Suppressor macrophage treated with lipopolysaccharide for 1 hour (primary cell): ENCODE measurements at places on chromosomes 4 and X.
A peak's percentile ranks its signal among the peaks of the same experiment; 100 is the strongest.

DNA sequence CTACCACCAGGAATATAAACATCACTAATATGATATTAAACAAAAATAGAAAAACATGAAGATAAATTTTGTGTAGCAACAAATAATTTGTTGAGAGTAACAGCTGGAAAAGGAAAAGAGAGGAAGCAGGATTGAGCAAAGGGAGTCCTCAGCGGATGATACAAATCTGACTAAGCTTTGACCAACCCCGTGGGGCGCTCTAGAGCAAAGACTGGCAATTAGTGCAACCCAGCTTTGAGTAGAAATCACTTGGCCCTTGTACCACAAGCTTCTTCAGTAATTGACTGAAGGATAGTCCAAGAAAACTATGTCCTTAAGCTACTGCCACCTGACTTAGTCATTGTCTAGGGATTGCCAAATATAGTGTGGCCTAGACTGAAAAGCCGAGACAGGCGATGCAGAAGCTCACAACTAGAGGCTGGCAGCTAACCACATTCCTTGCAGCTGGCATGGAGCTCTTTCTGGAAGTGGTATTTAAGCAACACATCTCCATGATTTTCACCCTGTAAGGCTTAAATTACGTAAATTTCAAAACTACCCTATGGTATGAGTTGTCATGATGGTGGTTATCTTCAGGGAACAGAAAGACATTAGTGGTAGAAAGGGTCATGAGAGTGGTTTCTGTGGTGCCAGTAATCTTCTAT lies 396.0 kb downstream of the PDGFC start:
- DNase-seq = peak; percentile 21

DNA sequence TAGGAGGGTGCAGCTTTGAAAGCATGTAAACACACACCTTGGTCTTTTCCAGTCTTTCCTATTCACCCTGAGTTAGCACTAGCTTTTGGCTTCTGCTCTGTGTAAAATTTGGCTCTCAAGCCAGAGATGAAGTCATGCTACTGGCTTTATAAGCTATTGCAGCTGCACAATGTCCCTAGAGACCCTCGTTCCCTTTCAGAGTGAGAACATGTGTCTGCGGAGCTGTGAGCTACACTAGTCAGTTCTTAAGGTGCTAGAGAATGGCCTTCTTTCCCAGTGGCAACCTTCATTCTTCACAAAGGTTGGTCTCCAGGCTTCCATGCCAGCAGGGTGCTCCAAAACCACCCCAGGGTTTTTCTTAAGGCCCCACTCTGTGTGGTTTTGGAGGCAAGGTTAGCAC lies 199.1 kb downstream of the SPATA18 start:
- DNase-seq = no peak

DNA sequence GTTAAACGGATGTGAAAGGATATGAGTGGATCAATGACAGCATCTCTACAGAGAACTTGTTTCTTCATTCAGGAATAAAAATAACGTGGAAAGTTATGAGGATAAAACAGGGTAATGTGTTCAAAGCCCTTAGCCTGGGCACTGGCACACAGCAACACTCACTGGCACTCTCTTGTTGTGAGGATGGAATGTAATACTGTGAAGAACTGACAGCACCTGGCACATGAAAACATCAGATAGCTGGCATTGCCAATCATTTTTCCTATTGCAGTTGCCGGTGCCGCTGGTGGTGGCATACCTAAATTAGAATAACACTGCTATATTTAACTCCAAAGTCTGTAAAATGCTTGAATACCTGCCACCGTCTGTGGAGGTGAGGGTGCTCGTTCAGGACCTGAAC lies 1061.2 kb downstream of the DMD start:
- DNase-seq = no peak

GRCh38 chr4:125735102-125735501 lies 420.3 kb downstream of the FAT4 start:
- no peak for DNase-seq

GRCh38 chr4:125243789-125244397 lies 70.9 kb upstream of the FAT4 start:
- DNase-seq = no peak

GRCh38 chr4:22510750-22511149 lies 5.1 kb downstream of the ADGRA3 start:
- no peak for DNase-seq

GRCh38 chr4:38621028-38621684 lies 42.8 kb upstream of the KLF3 start:
- peak; percentile 62 for DNase-seq

GRCh38 chrX:120358737-120359456 lies 3.0 kb upstream of the ATP1B4 start:
- peak; percentile 50 for DNase-seq

DNA sequence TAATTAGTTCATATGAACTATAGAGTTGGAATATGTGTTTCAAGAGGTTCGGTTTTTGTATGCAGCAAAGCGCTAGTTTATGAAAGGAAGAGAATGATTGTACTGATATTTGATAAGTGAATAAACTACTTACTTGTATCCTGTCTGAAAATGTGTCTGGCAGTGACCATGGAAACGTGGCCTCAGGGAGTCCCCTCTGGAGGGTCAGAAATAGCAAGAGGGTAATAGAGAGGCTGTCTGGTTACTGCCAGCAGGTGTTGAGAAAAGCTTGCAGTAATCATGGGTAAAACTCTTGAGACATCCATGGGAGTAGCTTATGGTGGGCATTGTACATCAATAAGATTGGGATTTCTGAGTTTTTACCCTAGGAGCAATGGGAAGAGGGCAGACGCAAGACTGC lies 77.1 kb downstream of the DCLK2 start:
- DNase-seq = no peak

DNA sequence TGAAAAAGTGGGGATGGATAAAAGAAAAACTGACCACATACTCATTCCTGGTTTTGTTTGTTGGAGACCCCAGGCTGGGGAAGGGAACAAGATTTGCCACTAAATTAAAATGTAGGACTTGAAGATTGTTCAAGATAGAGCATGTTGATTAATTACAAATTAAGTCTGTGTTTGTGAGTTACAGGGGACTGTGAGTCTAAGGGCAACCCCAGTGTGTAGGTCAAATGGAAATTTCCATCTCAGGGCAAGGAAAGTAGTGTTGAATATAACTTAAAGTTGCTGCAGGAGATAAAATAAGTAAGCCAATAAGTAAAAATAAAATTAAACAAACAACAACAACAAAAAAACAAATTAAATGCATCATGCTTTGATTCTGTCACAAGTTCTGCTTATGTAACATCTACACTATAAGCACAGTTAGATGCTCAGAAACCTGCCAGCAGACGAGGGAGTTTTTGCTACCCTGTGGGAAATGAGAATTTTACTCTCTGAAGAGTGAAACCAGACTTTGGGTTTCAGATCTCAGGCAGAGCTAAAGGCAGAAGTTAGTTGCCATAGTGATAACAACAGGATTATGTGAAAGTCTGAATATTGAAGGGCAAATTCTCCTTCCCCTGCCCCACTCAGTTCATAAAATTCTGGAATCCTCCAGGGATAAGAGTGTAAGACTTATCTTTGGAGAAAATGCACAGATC lies 352.3 kb downstream of the GRXCR1 start:
- DNase-seq = no peak

DNA sequence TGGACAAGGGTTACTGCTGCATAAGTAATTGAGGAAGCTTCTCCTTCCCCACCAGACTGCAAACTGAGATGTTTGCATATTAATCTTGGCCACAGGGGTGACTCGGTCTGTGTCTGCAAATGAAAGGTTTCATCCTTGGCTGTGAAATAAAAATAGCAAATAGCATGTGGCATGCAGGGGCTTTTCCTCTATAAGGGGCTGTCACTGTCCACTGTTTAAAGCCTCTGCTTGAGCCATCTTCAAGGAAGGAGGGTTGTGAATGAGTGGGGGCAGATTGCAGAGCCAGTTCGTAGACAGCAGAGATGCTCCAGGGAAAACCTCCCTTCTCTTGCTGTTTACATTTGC lies 33.3 kb downstream of the TMSB4X start:
- peak; percentile 41 for DNase-seq

GRCh38 chrX:71547339-71547738 lies 14.4 kb downstream of the OGT start:
- no peak for DNase-seq

- DNase-seq = no peak
Measured at GRCh38 chr4:39367166-39367565, 1.0 kb upstream of the RFC1 start.

DNA sequence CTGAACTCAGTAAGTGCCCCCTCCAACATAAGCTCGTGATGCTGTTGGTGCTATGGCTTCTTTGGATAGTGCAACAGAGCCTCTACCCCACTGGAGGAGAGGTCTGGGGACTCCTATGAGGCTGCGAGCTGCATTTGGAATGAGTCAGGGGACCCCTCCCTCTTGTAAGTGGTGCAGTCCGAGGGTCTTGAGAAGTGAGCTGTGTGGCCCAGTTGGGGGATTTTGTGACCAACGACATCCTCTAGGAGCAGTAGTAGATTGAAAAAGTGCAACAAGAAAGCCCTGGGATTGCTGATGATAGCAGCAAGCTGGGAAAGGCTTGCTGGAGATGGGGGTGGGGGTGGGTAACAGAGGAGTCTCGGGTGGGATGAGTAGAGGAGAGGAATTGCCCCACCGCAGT lies 3.1 kb downstream of the FRMPD3 start:
- DNase-seq = no peak
